Karpas-422 (cell line): ENCODE measurements at places on chromosomes 12 and 14. TPM values are rescaled to one million over a fixed set of nuclear protein-coding genes. Genes with fewer than 3 reads are reported as not detected.

DNA sequence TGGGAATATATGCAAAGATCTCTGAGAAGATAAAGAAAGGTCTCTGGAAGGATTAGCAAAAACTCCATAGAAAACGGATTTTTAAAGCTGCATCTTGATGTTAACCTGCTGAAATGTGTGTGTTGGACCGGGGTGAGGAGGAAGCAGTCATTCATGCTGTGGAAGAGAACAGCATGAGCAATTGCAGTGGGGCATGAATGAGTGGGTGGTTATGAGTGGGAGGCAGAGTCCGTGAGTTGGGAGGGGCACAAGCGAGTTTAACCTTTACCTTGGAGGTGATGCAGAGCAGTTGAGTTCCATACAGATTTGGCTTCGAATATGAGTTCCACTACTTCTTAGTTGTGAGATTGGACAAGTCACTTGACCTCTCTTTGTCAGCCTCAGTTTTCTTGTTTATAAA, 29.4 kb upstream of the GALNT8 start:
- H3K4me3 ChIP-seq, result no peak overlapping the region
- no peak for DNase-seq
- H3K36me3 ChIP-seq, result peaks cover 19% of the 10 kb centered on the region
- H3K27me3 ChIP-seq, result no peaks in the 10 kb centered on the region
- H3K4me1 ChIP-seq, result peaks cover 5% of the 10 kb centered on the region; the same call in 1 of the 2 replicates

DNA sequence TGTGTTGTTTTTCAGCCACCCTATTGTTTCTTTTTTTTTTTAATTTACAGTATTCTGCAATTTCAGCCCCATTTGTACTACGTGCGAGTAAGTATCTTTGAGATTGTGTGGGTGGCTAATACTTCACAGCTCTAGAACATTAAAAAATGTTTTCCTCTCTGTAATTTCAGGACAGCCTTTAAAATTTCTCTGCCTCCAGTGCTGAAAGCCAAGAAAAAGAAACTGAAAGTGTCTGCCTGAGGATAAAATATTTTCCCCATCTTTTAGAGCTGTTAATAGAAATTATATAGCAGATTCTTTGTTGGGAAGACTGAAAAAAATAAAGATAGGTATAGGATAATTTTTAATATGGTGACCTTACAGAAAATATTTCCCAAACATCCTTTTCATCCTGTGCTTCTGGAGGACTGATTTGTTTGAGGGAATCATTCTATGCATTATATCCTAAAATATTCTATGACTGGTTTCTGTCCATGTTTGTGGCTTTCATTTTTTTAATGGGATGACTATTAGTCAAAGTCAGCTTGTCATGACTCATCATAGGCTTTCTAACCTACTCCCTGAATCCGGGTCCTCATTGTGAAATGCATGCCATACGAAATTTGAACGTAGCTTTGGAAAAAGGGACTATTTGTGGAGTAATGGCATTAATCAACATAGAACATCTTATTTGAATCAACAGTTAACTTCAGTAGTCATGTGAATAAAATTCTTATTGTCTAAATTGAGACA, 10.8 kb upstream of the TCTN2 start:
- H3K4me3 ChIP-seq, result no peak overlapping the region
- H3K27ac ChIP-seq, result no peak overlapping the region
- DNase-seq, result no peak
- no peaks in the 10 kb centered on the region for H3K27me3 ChIP-seq
- peaks cover 39% of the 10 kb centered on the region for H3K36me3 ChIP-seq
- H3K4me1 ChIP-seq, result peaks cover 8% of the 10 kb centered on the region

DNA sequence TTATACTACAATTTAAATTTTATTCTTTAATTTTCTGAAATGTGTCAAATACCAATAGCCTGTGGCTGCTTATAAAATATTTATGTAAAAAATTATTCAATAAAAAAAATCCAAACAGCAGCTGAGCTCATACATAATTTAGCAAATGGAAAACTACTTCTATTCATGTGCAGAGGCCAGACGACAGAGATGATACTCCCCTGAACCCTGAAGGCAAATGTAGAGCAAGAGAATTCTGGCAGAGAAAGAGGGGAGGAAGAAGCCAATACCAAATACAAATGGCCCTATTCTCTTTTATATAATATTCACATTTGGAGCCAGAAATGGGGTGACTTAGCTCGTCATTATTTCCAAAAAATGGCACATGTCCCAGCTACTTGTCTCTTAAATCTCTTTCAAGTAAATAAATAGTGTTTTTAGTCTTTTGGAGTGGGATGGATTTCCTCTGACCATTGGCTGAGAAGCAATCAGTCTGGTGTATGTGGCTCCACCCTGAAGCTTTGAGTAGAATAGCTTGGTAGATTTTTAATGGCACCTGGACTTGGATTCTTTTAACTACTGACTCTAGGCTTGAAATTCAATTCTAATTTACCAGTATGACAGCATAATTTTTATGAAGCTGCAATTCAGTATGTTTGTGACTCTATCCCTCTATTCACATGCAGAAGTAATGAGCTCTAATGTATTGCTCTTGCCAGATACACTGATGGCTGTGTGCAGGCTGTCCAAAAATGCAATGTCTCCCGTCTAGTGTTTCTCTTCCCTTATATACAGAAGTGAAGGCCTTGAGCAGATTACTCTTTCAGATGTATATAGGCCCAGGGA, 113.4 kb upstream of the SCAF11 start:
- no peak overlapping the region for H3K27ac ChIP-seq
- peaks cover 13% of the 10 kb centered on the region for H3K4me1 ChIP-seq
- no peak for DNase-seq
- H3K4me3 ChIP-seq, result no peak overlapping the region
- no peaks in the 10 kb centered on the region for H3K36me3 ChIP-seq
- no peaks in the 10 kb centered on the region for H3K27me3 ChIP-seq

DNA sequence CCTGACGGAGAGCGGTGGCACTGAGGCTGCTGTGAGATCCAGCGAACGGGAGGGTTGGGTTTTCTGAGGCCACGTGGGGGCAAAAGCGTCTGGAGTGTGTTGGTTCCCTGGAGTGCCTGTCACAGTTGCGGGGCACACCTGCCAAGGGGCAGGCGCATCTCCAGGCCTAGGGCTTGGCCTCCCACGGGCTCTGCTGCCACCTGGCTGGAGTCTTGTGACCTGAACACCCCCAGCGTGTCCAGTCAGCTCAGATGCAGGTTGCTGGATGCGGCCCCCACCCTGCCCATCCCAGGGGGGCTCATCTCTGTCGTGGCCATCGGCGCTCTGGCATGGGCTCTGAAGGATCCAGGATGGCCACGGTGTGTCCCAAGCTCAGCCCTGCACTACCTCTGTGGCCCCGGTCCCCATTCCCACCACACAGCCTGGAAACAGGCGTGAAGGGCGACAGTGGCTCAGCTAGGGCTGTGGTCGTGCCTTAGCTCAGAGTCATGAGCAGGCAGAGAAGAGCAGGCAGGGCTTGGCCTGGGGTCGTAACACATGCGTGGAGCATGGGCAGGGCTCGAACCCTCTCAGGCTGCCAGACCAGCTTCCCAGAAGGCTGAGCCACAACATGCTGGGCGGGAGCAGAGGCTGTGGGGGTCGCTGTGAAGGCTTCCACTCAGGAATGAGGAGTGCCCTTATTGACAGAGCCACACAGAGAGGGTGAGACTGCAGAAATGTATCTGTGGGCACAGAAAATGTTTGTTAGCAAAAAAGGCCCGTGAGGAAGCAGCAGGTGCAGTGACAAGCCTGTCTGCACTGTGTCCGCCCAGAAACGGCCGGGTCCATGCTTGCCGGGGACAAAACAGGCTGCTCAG, 23.5 kb upstream of the CRIP2 start:
- DNase-seq, result no peak
- no peak overlapping the region for H3K4me3 ChIP-seq
- 0 out of 2 replicates have a peak, but pooled peaks cover 3% of the 10 kb centered on the region for H3K4me1 ChIP-seq
- no peak overlapping the region for H3K27ac ChIP-seq
- peaks cover 39% of the 10 kb centered on the region for H3K36me3 ChIP-seq

- H3K4me1 ChIP-seq, result no peaks in the 10 kb centered on the region
- peaks cover 38% of the 10 kb centered on the region for H3K36me3 ChIP-seq
- H3K4me3 ChIP-seq, result no peak overlapping the region
These were observed 45.7 kb upstream of the PRPF39 start for GRCh38 chr14:45038256-45038655.

- no peaks in the 10 kb centered on the region for H3K36me3 ChIP-seq
- DNase-seq, result no peak
- H3K27ac ChIP-seq, result no peak overlapping the region
- no peaks in the 10 kb centered on the region for H3K27me3 ChIP-seq
These were observed 304.1 kb downstream of the ACSS3 start for GRCh38 chr12:81381951-81382350.

DNA sequence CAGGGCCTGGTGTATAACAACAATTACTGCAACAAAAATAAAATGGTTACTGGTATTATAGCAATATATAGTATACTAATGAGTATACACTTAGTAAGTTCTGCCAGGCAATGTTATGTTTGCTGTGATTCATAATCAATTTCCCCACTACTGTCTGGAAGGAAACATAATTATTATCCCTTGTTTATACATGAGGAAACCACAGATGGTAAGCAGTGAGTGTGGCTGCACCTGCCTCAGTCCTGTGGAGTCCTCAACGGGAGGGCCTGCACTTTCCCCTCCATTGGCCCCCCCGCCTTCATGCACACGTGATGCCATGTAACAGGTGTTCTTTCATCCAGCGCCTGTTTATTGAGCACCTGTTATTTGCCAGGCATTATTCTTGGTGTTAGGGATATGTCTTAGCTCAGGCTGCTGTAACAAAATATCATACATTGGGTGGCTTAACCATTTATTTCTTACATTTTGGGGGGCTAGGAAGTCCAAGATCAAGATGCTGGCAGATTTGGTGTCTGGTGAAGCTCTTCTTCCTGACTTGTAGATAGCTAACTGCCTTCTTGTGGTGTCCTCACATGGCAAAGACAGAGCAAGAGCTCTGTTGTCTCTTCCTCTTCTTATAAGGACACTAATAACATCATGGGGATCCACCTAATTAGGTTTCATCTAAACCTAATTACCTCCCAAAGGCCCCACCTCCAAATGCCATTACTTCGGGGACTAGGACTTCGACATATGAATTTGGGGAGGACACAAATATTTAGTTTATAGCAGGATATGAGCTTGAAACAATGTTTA, 59.5 kb upstream of the CHGA start:
- no peaks in the 10 kb centered on the region for H3K36me3 ChIP-seq
- peaks cover 5% of the 10 kb centered on the region; the same call in 1 of the 2 replicates for H3K27me3 ChIP-seq
- no peak overlapping the region for H3K4me3 ChIP-seq
- no peaks in the 10 kb centered on the region for H3K4me1 ChIP-seq

- H3K27ac ChIP-seq, result no peak overlapping the region
- H3K36me3 ChIP-seq, result no peaks in the 10 kb centered on the region
- peaks cover 10% of the 10 kb centered on the region for H3K4me1 ChIP-seq
- H3K27me3 ChIP-seq, result no peaks in the 10 kb centered on the region
These were observed 42.9 kb upstream of the KRAS start for GRCh38 chr12:25293653-25294052.

DNA sequence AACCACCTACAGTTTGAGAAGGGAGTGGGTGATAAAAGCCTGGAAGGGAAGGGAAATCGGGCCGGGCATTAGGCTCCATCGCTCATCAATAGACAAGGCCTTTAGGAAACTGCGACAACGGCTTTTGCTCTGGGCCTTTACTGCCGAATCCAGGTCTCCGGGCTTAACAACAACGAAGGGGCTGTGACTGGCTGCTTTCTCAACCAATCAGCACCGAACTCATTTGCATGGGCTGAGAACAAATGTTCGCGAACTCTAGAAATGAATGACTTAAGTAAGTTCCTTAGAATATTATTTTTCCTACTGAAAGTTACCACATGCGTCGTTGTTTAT, 261 bp upstream of the RNU7-1 start:
- peak overlapping the region; percentile 93 for H3K27ac ChIP-seq
- H3K4me1 ChIP-seq, result peaks cover 43% of the 10 kb centered on the region
- no peaks in the 10 kb centered on the region for H3K27me3 ChIP-seq
- no peaks in the 10 kb centered on the region for H3K36me3 ChIP-seq
- DNase-seq, result peak; percentile 96
- H3K4me3 ChIP-seq, result peak overlapping the region; percentile 92

- H3K27ac ChIP-seq, result no peak overlapping the region
- no peak overlapping the region for H3K4me3 ChIP-seq
- H3K27me3 ChIP-seq, result no peaks in the 10 kb centered on the region
- H3K4me1 ChIP-seq, result no peaks in the 10 kb centered on the region
These were observed 661.2 kb downstream of the SLC16A7 start for GRCh38 chr12:60257063-60257462.

DNA sequence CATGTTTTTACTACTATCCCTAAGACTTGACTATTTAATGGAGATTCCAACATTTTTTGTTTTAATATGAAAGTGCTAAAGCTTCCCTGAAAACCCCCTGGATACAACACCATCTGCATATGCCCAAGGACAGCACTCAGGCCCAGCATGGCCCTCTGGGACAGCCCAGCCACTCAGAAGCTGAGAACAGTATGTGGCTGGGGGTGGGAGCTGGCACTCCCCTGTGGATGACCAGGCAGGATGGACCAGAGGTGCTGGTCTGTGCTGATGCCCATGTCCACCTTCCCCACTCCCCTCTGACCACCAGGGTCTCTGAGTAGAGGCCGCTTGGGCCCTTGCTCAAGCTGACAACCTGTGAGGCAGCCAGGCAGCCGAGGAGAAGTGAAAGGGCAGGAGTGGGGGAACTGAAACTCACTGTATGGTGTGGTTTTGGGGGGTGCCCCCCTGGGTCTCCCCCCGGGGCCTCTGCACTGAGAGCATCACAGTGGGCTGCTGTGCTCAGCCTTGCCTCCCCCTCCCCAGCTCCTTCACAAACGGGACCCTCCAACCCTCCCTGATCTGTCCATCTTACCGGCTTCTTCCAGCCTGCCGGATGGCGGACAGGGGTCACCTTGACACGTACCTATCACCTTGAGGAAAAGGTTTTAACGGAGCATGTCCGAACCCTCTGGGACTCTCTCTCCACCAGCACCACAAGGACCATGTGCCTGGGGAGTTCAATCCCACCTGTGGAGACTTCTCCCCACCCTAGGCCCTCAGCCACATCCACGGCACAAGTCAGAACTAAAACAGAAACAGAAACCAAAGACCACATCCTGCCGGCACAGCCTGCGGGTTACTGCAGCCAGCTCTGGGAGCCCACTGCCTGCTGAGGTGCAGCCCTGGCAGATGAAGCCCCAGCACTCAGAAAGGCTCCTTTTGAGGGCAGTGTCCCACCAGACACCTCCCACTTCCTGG, at the start of gene TMEM229B:
TMEM229B (minus strand) TSS at position 785 of the 957 bp plus-strand sequence. CDS start 14,798 bp downstream, outside the sequence.
- H3K4me3 ChIP-seq, result peak within 1 kb of the TSS; percentile 64
- H3K27me3 ChIP-seq, result no peaks in the 10 kb centered on the region
- peaks cover 20% of the 10 kb centered on the region for H3K36me3 ChIP-seq
- peaks cover 73% of the 10 kb centered on the region for H3K4me1 ChIP-seq
- H3K27ac ChIP-seq, result peak within 1 kb of the TSS; percentile 95

ADCY6 gene
- total RNA-seq, result not detected in 2 replicates

TMPRSS12 gene
- total RNA-seq, result not detected in 2 replicates
